ENCODE measurements at places on chromosomes 4 and X. TPM values are rescaled to one million over a fixed set of nuclear protein-coding genes. Genes with fewer than 3 reads are reported as not detected.

The RRAGB gene
- total RNA-seq = 25.9 TPM

The COX7B2 gene
- total RNA-seq = not detected

The IBSP gene
- total RNA-seq = not detected

The GABRE gene
- total RNA-seq = 9.6 TPM

The CSAG1 gene
- total RNA-seq = not detected

GRCh38 chr4:89382439-89382838 lies 74.8 kb upstream of the GPRIN3 start:
- H3K27me3 ChIP-seq = no peaks in the 10 kb centered on the region
- no peaks in the 10 kb centered on the region for H3K4me1 ChIP-seq
- no peak overlapping the region for H3K4me3 ChIP-seq
- H3K27ac ChIP-seq = no peak overlapping the region
- ATAC-seq = no peak

DNA sequence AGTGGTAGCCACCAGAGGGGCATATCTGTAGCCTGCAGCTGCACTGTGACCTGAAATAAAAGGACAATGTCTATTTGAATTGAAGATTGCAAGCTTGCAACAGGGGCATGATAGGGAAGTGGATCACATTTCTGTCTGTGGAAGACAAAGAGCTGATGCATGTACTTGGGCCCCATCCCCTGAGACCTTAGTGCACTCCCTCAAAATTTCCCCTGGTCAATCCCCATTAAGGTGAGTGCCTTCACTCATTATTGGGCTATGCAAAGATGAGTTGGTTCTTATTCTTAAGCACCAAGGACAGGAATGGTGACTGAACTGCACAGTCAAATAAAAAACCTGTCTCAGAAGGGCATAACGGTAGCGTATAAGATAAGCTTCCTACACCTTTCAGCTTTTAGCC lies 273.1 kb upstream of the ARSJ start:
- no peak for ATAC-seq
- H3K4me3 ChIP-seq = no peak overlapping the region
- peaks cover 24% of the 10 kb centered on the region for H3K4me1 ChIP-seq
- no peaks in the 10 kb centered on the region for H3K36me3 ChIP-seq
- H3K27me3 ChIP-seq = no peaks in the 10 kb centered on the region

- H3K27me3 ChIP-seq = no peaks in the 10 kb centered on the region
- no peak for ATAC-seq
- H3K4me3 ChIP-seq = no peak overlapping the region
- no peaks in the 10 kb centered on the region for H3K4me1 ChIP-seq
- no peaks in the 10 kb centered on the region for H3K36me3 ChIP-seq
These were observed 865.3 kb upstream of the HS3ST1 start for GRCh38 chr4:12293906-12294525.

DNA sequence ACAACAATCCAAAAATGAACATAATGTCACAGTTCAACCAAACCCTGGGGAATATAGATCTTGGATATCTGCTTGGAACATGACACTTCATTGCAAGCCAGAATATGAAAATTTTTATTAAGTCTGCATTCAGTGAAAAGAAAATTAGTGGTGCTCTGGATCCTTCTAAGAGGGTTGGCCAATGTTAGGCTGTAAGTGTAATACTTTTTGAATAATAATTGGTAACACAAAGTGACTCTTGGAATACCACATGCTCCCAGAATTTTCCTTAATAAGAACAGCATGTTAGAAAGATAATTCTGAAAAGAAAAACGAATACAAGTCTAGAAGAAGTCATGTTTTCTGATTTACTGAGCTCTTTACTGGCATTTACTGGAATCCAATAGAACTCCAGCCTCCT lies 175.8 kb downstream of the RASL11B start:
- ATAC-seq = no peak
- no peak overlapping the region for H3K4me3 ChIP-seq
- no peaks in the 10 kb centered on the region for H3K4me1 ChIP-seq
- no peak overlapping the region for H3K27ac ChIP-seq
- H3K27me3 ChIP-seq = no peaks in the 10 kb centered on the region

DNA sequence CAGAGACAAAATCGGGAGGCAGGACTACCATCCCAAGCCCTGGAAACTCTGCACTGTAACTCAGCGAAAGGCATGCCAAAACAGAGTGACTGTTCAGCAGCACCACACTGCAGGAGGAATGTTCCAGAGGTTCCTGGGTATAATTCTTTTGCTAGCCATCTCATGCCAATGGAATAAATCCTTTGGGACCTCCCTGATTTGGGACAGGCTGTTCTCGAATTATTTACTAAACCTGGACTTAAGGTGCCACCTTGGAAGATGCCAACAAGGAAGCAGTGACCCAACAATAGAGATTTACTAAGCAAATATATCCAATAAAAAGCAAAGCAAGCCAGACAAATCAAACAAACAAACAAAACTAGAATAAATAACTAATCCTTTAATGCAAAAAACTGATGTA lies 9.3 kb downstream of the AADAT start:
- no peak for ATAC-seq
- H3K27me3 ChIP-seq = no peaks in the 10 kb centered on the region
- H3K4me3 ChIP-seq = no peak overlapping the region
- H3K4me1 ChIP-seq = no peaks in the 10 kb centered on the region

DNA sequence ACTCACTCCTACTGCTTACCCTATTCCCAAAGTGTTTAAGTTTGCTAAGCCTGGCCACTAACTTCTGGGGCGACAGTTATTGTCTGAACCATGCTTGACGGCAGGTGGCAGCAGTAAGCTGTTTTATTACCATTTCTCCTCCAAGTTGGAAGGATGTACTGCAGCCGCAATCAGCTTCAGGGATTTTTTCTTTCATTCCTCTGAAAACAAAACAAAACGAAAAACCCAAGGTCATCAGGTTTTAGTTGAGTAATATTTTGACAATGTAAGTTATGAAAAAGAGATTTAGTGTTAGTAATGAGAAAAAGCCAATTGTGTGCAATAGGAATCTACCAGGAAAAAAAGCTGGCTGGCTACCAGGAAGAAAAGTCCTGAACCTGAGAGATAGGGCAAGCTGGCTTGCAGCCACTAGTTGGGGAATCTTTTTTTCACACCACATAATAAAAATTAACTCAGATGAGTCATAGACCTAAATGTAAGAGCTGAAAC lies 13.2 kb upstream of the RAB9B start:
- H3K4me3 ChIP-seq = no peak overlapping the region
- no peaks in the 10 kb centered on the region for H3K27me3 ChIP-seq
- no peaks in the 10 kb centered on the region for H3K4me1 ChIP-seq
- no peak overlapping the region for H3K27ac ChIP-seq
- ATAC-seq = peak; percentile 85
- no peaks in the 10 kb centered on the region for H3K36me3 ChIP-seq

GRCh38 chr4:48224606-48225005 lies 45.0 kb downstream of the TEC start:
- H3K27me3 ChIP-seq = no peaks in the 10 kb centered on the region
- H3K4me1 ChIP-seq = no peaks in the 10 kb centered on the region
- no peaks in the 10 kb centered on the region for H3K36me3 ChIP-seq
- no peak overlapping the region for H3K27ac ChIP-seq

- H3K4me3 ChIP-seq = no peak overlapping the region
- no peak overlapping the region for H3K27ac ChIP-seq
- H3K36me3 ChIP-seq = no peaks in the 10 kb centered on the region
- no peaks in the 10 kb centered on the region for H3K27me3 ChIP-seq
- H3K4me1 ChIP-seq = no peaks in the 10 kb centered on the region
These were observed 77.1 kb upstream of the EPHA5 start for GRCh38 chr4:65747386-65747785.

- no peaks in the 10 kb centered on the region for H3K36me3 ChIP-seq
- H3K4me3 ChIP-seq = peak overlapping the region; percentile 14
- ATAC-seq = peak; percentile 40
- peaks cover 70% of the 10 kb centered on the region for H3K4me1 ChIP-seq
- H3K27me3 ChIP-seq = no peaks in the 10 kb centered on the region
- peak overlapping the region; percentile 85 for H3K27ac ChIP-seq
These were observed 1.0 kb downstream of the LIMCH1 start for GRCh38 chr4:41538887-41539498.

DNA sequence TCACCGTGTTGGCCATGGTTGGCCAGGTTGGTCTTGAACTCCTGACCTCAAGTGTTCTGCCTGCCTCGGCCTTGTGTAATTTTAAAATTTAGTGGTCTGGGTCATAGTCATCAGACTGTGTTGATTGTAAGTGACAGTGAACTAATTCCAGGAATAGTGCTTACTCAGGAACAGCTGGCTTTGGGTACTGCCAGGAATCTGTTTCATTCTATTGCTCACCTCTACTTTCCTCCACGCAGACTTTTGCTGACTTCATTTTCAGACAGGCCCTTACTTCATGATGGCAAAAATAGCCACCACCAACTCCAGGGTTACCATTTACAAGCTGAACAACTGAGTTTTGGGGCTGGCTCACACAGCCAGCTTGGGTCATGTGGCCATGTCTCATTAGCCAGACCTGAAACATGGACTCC lies 54.6 kb downstream of the FNIP2 start:
- H3K36me3 ChIP-seq = peaks cover 11% of the 10 kb centered on the region
- no peak for ATAC-seq
- H3K4me3 ChIP-seq = no peak overlapping the region
- peaks cover 93% of the 10 kb centered on the region for H3K4me1 ChIP-seq
- no peaks in the 10 kb centered on the region for H3K27me3 ChIP-seq

DNA sequence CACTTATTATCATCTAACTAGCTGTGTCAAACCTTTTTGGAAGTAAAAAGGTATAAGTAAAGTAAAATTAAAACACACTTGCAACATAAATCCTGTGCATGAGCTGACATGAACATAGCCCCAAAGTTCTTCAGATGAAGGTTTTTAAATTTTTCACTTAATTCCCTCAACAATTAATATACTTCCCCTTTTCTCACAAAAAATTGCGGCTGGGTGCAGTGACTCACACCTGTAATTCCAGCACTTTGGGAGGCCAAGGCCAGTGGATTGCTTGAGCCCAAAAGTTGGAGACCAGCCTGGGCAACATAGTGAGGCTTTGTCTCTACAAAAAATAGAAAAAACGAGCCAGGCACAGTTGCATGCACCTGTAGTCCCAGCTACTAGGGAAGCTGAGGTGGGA lies 16.8 kb downstream of the RASGEF1B start:
- H3K36me3 ChIP-seq = peaks cover 75% of the 10 kb centered on the region
- H3K27me3 ChIP-seq = no peaks in the 10 kb centered on the region
- no peak overlapping the region for H3K27ac ChIP-seq
- no peak overlapping the region for H3K4me3 ChIP-seq

DNA sequence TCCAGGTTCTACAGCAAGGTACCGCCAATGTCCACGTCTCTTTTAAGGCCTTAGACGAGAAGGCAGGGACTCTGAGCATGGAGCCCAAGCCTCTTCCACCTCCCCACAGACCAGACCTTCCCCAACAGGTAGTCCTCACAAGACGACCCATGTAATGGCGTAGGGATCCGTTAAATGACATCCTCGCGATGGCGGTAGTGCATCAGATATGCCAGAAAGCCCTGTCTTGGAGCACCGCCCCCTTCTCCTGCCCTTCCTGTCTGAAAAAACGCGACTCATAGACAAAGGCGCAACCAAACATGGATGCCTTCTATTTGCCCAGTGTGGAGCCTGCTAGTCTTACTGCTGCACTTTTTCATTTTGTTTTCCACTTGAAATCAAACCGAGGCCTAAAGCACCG lies 185.4 kb downstream of the OR13H1 start:
- H3K27ac ChIP-seq = no peak overlapping the region
- ATAC-seq = peak; percentile 87
- no peaks in the 10 kb centered on the region for H3K36me3 ChIP-seq
- no peak overlapping the region for H3K4me3 ChIP-seq

DNA sequence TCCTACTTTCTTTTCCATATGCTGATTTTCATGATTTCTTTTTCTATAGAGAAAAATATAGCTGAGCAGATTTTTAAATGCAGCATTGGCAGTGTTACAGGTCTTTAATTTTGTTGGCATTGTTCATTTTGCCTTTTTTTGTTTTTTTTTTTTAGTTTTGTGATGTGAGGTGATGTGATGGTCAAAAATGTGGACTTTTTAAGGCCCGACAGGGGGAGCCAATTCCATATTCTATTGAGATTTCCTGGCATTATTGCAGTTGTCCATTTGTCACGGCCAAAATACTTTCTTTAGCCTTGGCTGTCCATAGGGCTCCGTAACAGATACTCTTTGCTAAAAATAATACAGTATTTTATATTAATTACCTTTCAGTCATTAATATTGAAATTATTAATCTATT lies 47.8 kb downstream of the SLIT2 start:
- no peaks in the 10 kb centered on the region for H3K36me3 ChIP-seq
- H3K27ac ChIP-seq = no peak overlapping the region
- H3K4me1 ChIP-seq = peaks cover 3% of the 10 kb centered on the region
- no peak for ATAC-seq
- H3K27me3 ChIP-seq = no peaks in the 10 kb centered on the region

- no peaks in the 10 kb centered on the region for H3K4me1 ChIP-seq
- no peaks in the 10 kb centered on the region for H3K36me3 ChIP-seq
- peak; percentile 31 for ATAC-seq
- H3K27me3 ChIP-seq = no peaks in the 10 kb centered on the region
- peak overlapping the region; percentile 61 for H3K4me3 ChIP-seq
These were observed 177.1 kb downstream of the CBR4 start for GRCh38 chr4:168832763-168833575.

DNA sequence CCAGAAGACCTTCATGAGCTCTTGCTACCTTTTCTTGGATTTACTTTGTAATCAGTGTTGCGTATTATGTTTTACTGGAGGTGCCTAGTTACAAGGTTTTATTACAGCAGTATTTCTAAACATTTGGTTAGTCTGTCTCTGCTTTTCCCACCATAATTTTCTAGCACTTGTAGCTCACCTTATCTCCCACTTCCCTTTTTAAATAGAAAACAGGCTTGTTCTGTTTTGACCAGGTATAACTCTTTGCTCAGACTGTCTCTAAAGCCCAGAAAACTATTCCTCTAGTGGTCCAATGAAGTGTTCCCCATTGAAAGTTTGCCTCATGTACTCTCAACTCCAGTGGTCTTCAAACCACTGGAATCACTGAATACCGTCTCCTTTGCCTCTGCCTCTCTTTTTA lies 43.9 kb downstream of the AFF1 start:
- H3K27ac ChIP-seq = no peak overlapping the region
- H3K36me3 ChIP-seq = no peaks in the 10 kb centered on the region
- peaks cover 10% of the 10 kb centered on the region for H3K4me1 ChIP-seq
- H3K27me3 ChIP-seq = no peaks in the 10 kb centered on the region

GRCh38 chr4:93373893-93374860 lies 454.4 kb upstream of the ATOH1 start:
- no peak overlapping the region for H3K4me3 ChIP-seq
- no peak overlapping the region for H3K27ac ChIP-seq
- H3K4me1 ChIP-seq = no peaks in the 10 kb centered on the region
- H3K27me3 ChIP-seq = no peaks in the 10 kb centered on the region
- no peaks in the 10 kb centered on the region for H3K36me3 ChIP-seq

- H3K4me1 ChIP-seq = no peaks in the 10 kb centered on the region
- H3K36me3 ChIP-seq = no peaks in the 10 kb centered on the region
- no peaks in the 10 kb centered on the region for H3K27me3 ChIP-seq
These were observed 73.6 kb downstream of the EGF start for GRCh38 chr4:109985993-109986974.
